RWPE1 (cell line): ENCODE measurements at places on chromosomes 5 and 9.

DNA sequence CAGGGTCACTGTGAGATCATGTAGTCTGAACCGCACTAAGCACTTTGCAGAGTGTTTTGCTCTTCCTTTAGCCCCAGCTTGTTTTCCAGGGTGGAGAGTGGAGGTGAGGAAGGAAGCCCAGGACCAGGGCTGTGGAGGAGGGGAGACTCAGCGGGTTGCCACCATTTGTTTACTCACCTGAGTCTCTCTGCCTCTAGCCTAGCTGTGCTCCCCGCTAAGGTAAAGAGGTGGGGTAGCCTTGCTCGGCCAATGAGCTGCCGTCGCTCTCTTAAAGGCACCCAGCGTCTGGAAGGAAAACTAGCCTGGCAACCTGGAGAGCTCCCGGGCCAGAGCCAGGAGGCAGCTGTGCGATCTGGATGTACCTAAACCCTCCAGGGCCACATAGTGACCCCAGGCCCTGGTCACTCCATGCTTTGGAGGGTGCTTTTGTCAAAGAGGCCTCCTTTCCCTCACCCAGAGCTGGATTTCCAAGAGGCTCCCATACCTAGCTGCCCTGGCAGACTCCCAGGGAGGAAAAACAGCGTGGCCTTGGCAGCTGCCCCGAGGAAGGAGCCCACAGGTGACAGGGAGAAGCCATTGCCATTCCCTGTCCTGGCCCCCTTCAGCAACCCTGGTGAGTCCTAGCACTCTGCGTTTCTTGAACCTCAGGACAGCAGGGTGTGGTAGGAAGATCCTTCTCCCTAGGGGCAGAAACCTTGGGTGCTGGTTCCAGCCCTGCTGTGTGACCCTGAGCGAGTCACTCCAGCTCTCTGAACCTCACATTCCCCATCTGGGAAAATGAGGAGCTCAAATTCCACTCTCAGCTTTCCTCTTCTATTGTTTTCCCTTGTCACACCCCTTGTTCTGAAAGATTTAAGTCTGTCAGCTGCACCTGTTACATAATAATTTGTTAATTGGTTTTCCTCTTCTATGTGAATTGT, 42.4 kb upstream of the LARP1 start:
- peak; percentile 41 for DNase-seq

DNA sequence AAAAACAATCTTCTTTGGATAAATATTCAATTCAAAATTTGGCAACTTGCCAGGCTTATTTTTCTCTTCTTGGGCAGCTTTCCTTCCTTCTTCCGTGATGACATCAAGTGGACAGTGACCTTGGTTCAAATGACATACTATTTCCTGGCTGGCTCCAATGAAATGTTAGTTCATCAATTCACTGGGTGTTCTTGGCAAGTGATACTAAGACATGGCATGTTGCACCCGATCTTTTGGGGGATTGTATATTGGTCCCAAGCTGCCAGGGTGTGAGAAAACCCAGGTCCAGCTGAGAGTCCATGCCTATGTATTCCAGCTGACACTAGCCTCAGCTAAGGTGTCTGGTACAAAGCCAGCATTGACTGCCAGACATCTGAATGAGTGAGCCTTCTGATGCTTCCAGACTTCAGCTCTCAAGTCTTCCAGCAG, 252.9 kb downstream of the MAT2B start:
- no peak for DNase-seq

- peak; percentile 20 for DNase-seq
Measured at GRCh38 chr5:90747693-90748092, 189.1 kb downstream of the ADGRV1 start.

- DNase-seq, result no peak
Measured at GRCh38 chr5:131225282-131225974, 38.4 kb upstream of the CDC42SE2 start.
